ENCODE measurements at places on chromosomes 6 and 20.

GRCh38 chr20:10940941-10941340 is 267.1 kb upstream of the JAG1 start:
- no peak for DNase-seq

DNA sequence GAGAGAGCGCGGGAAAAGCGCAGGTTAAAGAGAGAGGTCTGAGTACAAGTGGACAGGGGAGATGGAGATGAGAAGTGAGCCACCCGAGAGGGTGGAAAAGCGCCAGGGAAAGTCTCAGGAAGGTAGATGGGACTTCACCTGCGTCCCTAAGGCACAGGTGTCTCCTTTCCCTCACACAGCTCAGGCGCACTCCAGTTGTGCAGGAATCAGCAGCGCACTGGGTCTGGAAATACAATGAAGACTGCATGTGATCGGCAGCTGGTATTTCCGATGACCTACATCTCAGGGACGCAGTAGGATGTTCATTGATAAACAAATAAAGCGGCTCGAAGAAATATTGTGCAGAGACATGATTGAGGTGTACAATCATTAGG is 432 bp upstream of the KHDRBS2 start:
- DNase-seq, result no peak

GRCh38 chr6:5671601-5672559 is 334.8 kb downstream of the NRN1 start:
- DNase-seq, result no peak

- DNase-seq, result no peak
Observed at GRCh38 chr20:63366390-63367365, 5.5 kb upstream of the CHRNA4 start.

- no peak for DNase-seq
Observed at GRCh38 chr6:89184344-89184743, 32.8 kb downstream of the GABRR1 start.

DNA sequence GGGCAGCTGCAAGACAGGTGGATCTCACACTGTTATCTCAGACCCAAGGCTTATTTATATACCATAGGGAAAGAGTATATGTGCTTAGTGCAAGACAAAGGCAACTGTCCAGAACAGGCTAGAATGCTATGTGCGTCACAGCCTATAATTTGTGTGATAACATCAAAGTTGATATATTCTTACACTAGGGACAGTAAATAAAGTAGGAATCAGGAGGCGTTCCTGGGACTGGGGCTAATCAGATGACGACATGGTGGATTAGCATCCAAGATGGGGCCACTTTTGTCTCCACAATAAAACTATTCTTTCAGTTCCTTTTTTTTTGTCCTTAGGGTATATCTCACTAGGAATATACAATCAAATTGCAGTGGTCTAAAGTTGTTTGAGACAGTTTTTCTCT is 54.9 kb upstream of the IER3 start:
- no peak for DNase-seq

DNA sequence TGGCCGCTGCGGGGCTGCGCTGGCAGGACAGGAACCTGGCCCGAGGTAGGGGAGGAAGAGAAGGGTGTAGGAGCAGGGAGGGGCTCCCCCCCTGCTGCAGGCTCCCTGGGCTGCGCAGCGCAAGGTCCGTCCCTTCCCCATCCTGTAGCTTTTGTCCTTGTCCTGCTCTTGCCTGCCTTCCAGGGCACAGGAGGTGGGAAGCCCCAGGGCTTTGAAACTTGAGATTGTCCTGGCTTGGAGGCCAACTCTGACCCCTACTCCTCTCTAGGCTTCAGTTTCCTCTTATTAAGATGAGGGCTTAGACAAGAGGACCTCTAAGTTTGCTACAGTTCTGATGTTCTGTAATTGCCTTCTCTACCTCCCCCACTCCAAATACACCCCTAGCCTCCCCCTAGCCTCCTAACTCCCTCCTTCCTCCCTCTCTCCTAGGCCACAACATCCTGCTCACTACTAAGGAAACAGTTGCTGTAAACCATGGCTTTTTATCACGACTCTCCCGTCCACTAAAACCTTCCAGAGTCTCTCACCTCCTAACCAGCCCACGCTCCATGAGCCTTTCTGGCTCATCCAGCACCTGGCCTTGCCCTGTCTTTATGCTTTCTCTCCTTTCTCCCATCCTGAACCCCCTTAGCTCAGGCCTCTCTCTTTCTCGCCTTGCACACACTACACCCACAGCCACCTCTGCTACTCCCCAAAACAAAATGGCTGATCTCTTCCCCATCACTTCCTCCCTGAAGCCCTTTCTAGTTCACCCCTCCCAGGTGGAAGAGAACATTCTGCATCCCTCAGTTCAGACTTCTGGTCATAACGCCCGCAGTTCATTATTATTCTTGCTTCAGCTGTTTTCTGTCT is 10.2 kb downstream of the UNC5CL start:
- no peak for DNase-seq

DNA sequence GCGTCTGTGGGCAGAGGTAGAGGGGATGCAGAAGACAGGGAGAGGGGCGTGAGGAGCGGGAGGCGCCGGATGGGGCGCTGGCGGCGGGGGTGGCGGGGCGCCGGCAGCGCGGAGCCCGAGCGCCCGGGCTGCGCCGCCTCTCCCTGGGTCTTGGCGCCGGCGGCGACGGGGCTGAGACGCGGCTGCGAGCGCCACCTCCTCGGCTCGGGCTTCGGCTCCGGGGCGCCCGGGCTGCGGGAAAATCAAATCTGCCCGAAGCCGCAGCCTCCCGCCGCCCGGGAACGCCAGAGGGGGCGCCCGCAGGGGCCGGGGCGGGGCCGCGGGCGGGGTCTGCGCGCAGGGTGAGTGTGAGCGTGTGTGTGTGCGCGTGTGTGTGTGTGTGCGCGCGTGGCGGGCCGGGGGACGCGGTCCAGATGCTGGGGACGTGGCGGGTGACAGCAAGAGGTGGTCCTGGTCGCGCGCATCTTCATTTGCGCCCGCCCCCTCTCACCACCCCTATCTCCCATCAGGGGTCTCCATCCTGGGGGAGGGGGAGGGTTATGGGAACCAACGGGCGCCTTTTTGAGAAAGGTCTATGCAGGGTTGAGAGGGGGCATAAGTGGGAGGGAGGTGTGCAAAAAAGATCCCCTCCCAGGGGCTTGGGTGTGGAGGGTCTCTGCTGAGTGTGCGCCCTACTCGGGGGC is 646 bp upstream of the CPNE5 start:
- no peak for DNase-seq

DNA sequence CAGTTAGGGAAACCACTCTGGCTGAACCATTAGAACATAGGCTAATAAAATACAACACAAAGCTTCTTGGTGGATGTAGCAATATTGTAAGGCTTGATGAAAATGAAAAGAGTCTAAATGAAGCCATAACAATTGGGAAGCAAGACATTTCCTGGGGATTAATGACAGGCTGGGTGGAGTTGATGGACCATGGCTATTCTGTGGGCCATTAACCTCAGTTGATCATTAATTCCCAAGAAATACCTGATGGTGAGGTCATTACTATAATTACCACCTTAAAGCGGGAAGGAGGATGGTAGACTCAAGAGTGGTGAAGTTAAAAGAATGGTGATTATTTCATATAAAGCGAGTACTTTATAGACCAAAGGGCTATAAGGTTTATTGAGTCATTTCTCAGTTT is 455.8 kb upstream of the MAP3K7 start:
- DNase-seq, result no peak

Data from choroid plexus epithelial cell (primary cell).